ENCODE measurements at places on chromosomes 7 and 10. TPM values are rescaled to one million over a fixed set of nuclear protein-coding genes. Genes with fewer than 3 reads are reported as not detected.

DNA sequence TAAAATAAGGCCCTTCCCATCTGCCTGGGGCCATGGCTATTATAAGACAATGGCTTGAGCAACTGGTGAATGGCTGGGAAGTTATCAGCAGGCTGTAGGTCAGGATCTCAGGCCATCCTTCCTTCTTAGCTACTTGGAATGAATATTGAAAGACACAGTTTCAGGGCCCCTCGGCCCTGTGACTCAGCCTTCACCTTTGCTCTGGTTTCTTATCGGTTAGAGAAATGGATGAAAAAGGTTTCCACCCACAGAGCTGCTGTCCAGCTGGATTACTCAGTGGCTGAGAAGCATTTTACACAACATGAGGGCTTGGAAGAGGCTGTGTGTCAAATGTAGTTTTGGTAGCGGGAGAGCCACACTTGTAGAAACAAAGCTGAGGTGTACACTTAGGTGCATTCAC is 9.4 kb downstream of the ACSL5 start:
- H3K27ac ChIP-seq = no peak overlapping the region
- peak; percentile 81 for DNase-seq
- H3K36me3 ChIP-seq = no peaks in the 10 kb centered on the region

- no peak overlapping the region for H3K27ac ChIP-seq
- no peaks in the 10 kb centered on the region for H3K27me3 ChIP-seq
- H3K36me3 ChIP-seq = no peaks in the 10 kb centered on the region
- no peaks in the 10 kb centered on the region for H3K4me1 ChIP-seq
Observed at GRCh38 chr7:86884152-86884551, 175.3 kb downstream of the ELAPOR2 start.

GRCh38 chr7:98774884-98775283 is 94.9 kb downstream of the TMEM130 start:
- H3K4me3 ChIP-seq = no peak overlapping the region
- H3K27ac ChIP-seq = no peak overlapping the region
- no peaks in the 10 kb centered on the region for H3K27me3 ChIP-seq
- no peak for DNase-seq
- H3K4me1 ChIP-seq = no peaks in the 10 kb centered on the region
- no peaks in the 10 kb centered on the region for H3K36me3 ChIP-seq

- no peaks in the 10 kb centered on the region for H3K4me1 ChIP-seq
- DNase-seq = no peak
- H3K4me3 ChIP-seq = no peak overlapping the region
- H3K27ac ChIP-seq = no peak overlapping the region
Observed at GRCh38 chr10:19705250-19705649, 111.0 kb upstream of the PLXDC2 start.

- H3K27ac ChIP-seq = no peak overlapping the region
- H3K4me3 ChIP-seq = no peak overlapping the region
- no peaks in the 10 kb centered on the region for H3K36me3 ChIP-seq
- no peaks in the 10 kb centered on the region for H3K4me1 ChIP-seq
Observed at GRCh38 chr10:46309511-46310142, 22.8 kb downstream of the ANTXRL start.

- DNase-seq = peak; percentile 54
- no peak overlapping the region for H3K27ac ChIP-seq
- H3K27me3 ChIP-seq = no peaks in the 10 kb centered on the region
Observed at GRCh38 chr7:36279200-36279925, 110.3 kb upstream of the ANLN start.

GRCh38 chr7:50184271-50184990 is 91.4 kb upstream of the ZPBP start:
- no peak overlapping the region for H3K27ac ChIP-seq
- H3K36me3 ChIP-seq = no peaks in the 10 kb centered on the region
- no peaks in the 10 kb centered on the region for H3K27me3 ChIP-seq

- H3K4me3 ChIP-seq = no peak overlapping the region
- H3K27ac ChIP-seq = no peak overlapping the region
- no peaks in the 10 kb centered on the region for H3K4me1 ChIP-seq
- H3K27me3 ChIP-seq = no peaks in the 10 kb centered on the region
Observed at GRCh38 chr10:86599729-86600128, 54.6 kb upstream of the OPN4 start.

GRCh38 chr10:43255634-43256431 is 11.0 kb downstream of the RASGEF1A start:
- H3K4me1 ChIP-seq = no peaks in the 10 kb centered on the region
- DNase-seq = no peak
- no peak overlapping the region for H3K27ac ChIP-seq
- H3K36me3 ChIP-seq = no peaks in the 10 kb centered on the region
- H3K4me3 ChIP-seq = no peak overlapping the region

DNA sequence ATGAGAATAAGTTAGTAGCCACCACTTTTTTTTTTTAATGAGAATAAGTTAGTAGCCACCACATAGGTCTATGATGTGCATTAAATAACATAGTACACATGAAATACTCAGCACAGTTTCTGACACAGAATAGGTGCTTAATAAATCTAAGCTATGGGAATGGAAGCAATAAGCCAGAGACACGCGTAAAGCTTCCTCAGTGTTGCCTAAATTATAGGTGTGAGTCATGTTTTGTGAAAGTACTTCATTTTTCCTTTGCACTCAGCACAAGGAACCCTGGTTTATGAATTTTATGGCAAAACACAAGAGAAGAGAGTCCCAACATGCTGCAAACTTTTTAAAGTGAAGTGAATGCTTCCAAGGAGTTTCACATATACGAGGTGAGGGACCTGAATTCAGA is 267.4 kb downstream of the RNLS start:
- H3K27ac ChIP-seq = no peak overlapping the region
- H3K36me3 ChIP-seq = no peaks in the 10 kb centered on the region
- no peak for DNase-seq

GRCh38 chr7:122887198-122887597 is 938 bp upstream of the CADPS2 start:
- H3K27ac ChIP-seq = peak overlapping the region; percentile 92
- no peaks in the 10 kb centered on the region for H3K36me3 ChIP-seq
- peak; percentile 86 for DNase-seq

DNA sequence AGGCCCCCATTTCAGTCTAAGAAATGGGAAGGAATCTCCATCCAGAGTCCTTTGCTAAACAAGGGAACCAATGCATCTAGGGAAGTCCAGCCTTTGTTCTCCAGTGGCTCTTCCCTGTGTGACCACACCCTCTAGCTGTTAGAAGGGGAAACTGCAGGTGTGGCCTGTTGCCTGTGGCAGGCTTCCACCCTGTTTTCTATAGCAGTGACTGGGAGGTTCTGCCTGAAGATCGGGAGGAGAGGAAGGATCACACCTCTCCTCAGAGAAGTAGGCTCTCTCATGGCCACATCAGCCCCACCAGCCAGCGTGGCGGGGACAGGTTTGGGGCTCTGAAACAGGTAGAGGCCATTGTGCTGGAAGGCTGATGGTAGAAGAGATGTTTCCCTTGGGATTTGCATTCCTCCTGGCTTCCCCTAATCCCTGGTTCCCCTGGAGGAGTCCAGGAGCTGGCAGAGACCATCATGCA is 47.7 kb upstream of the TRIM8 start:
- H3K27me3 ChIP-seq = no peaks in the 10 kb centered on the region
- peaks cover 18% of the 10 kb centered on the region for H3K36me3 ChIP-seq
- H3K4me1 ChIP-seq = peaks cover 63% of the 10 kb centered on the region
- DNase-seq = no peak
- H3K4me3 ChIP-seq = no peak overlapping the region

DNA sequence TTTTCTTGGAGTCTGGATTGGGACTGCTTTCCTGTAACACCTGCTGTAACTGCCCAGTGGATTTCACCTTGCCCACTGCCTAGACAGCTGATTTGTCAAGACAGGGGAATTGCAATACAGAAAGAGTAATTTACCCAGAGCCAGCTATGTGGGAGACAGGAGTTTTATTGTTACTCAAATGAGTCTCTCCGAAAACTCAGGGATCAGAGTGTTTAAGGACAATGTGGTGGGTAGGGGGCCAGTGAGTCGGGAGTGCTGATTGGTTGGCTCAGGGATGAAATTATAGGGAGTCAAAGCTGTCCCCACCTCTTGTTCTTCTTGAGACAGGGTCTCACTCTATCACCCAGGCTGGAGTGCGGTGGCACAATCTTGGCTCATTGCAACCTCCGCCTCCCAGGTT is 25.2 kb upstream of the BNIP3 start:
- H3K4me1 ChIP-seq = no peaks in the 10 kb centered on the region
- DNase-seq = no peak
- no peak overlapping the region for H3K4me3 ChIP-seq
- H3K27me3 ChIP-seq = no peaks in the 10 kb centered on the region
- no peaks in the 10 kb centered on the region for H3K36me3 ChIP-seq

DNA sequence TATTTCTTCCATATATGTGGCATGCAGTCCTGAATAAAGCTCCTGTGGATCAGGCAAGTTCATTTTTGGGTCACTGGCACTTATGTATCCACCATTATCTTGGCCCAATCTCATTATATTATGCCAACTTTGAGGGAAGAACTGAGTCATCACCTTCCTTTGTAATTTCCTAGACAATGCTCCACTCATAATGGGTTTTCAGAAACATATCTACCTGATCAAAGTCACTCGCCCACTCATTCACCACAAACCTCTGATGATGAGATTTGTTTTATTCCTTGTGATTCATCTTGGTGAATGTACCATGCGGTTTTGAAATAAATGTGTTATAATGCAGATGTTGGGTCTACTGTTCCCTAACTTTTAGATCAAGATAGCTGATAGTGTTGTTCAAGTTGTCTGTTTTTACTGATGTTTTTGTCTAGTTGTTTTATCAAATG is 525.8 kb downstream of the KIF20B start:
- no peaks in the 10 kb centered on the region for H3K36me3 ChIP-seq
- H3K27ac ChIP-seq = no peak overlapping the region
- H3K4me3 ChIP-seq = no peak overlapping the region
- DNase-seq = no peak
- no peaks in the 10 kb centered on the region for H3K4me1 ChIP-seq

GRCh38 chr7:123864012-123864411 is 19.0 kb downstream of the HYAL4 start:
- no peak for DNase-seq
- no peaks in the 10 kb centered on the region for H3K27me3 ChIP-seq
- no peaks in the 10 kb centered on the region for H3K36me3 ChIP-seq
- H3K4me1 ChIP-seq = no peaks in the 10 kb centered on the region

Gene STX1A
- 2.6 TPM for total RNA-seq

Gene NUTM2E
- not detected for total RNA-seq

Gene GJD4
- not detected for total RNA-seq

Gene POLR2J
- 19.2 TPM for total RNA-seq

Gene CLEC2L
- not detected for total RNA-seq

Gene CALML5
- total RNA-seq = not detected

Gene STEAP2
- 22.2 TPM for total RNA-seq

Gene P4HA1
- total RNA-seq = 29.5 TPM

All from right atrium auricular region (tissue), 2 donors.